ENCODE measurements at places on chromosomes 5 and 9.
A peak's percentile ranks its signal among the peaks of the same experiment; 100 is the strongest.

DNA sequence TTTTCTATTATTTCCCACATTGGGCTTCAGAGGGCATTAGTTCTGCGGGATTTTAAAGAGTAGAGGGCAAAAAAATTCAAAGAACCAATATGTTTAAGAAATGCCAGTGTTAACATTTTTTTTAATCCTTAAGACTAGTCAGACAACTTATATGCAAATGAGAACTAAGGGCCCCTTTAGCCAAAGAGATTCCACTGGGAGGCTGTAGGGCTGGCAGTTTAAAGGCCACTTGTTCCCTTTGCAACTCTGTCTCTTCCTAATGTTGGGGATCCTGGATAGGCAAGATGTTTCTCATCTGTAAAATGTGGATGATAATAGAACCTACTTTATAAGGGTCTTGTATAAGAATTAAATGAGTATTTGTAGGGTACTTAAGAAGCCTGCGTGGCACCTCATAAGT, 1395.9 kb downstream of the PTPRD start:
- DNase-seq: no peak

- no peak for DNase-seq
Measured at GRCh38 chr9:32969270-32969669, 32.2 kb downstream of the APTX start.

DNA sequence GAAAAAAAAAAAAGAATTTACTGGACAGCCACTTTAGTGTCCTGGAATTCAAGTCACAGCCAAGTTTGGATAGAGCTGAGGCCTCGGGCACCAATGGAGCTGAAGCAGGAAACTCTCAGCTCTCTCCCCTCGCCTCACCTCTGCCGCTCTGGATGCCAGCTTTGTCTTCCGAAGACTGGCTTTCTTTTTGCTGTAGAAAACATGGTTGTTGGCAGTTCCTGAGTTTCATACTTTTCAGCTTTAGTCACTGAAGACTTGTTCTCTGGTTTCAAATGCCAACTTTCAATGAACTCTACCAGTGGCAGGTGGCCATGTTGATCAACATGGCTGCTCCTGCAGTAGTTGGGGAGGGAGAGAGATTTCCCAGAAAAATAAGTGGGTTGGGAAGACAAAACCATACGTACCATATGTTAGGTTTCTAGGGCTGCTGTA, 142.2 kb downstream of the SNX18 start:
- no peak for DNase-seq

DNA sequence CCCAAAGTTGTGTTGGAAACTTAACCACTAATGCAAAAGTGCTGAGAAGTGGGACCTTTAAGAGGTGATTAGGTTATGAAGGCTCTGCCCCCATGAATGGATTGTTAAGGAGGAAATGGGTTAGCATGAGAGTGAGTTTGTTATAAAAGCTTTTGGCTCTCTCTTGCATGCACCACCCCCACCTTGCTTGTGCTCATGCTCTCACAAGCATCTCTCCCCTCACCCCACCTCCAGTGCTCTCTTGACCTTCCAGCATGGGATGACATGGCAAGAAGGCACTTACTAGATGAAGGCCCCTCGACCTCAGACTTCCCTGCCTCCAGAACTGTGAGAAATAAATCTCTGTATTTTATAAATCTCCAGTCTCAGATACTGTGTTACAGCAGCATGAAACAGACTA, 52.8 kb downstream of the RICTOR start:
- no peak for DNase-seq

DNA sequence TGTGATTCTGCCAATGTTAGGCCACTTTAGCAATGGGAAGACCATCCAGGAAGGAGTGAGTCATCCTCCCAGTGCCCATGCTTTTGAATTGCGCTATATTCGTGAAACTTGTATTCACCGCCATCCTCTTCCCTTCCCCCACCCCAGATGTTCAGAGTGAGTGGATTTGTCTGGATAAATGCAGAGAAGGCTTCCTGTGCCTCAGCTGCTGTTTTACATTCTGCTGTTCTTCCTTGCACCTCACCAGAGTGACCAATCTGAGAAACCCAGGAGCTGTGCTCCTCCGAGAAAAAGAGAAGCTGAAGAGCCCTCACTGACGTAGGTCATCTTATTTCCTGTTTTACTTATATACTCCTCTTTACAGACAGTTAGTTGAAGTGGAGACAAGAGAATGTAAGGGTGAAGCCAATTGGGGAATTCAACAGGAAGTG, 24.6 kb upstream of the SVEP1 start:
- no peak for DNase-seq

GRCh38 chr5:2193142-2193541, 310.4 kb upstream of the IRX4 start:
- DNase-seq: no peak

GRCh38 chr9:34179213-34180136, 632 bp downstream of the UBAP1 start:
- no peak for DNase-seq

DNA sequence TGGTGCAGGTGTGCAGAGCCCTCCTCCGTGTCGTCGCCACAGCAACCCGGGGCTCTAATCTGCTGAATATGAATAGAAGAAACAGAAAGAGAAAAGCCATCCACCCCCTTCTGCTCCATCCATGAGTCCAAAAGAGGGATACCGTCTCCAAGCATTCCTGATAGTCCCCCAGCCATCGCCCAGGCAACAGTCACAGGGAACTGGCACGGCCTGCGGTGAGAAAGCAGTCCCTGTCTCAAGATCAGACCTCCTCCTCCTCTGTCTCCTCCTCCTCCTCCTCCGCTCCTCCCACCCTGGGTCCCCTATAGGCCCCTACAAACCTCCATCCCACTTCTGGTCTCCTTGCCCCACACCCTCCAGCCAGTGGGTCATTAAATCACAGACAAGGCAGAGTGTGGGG, 308.1 kb upstream of the MPDZ start:
- DNase-seq: no peak

- DNase-seq: peak; percentile 28
Measured at GRCh38 chr9:75152416-75152815, 64.1 kb downstream of the OSTF1 start.

- no peak for DNase-seq
Measured at GRCh38 chr9:88011005-88011766, 36.9 kb upstream of the CDK20 start.

GRCh38 chr5:1298067-1298551, 3.2 kb upstream of the TERT start:
- no peak for DNase-seq

- no peak for DNase-seq
Measured at GRCh38 chr5:90987726-90988125, 395.4 kb downstream of the ARRDC3 start.

DNA sequence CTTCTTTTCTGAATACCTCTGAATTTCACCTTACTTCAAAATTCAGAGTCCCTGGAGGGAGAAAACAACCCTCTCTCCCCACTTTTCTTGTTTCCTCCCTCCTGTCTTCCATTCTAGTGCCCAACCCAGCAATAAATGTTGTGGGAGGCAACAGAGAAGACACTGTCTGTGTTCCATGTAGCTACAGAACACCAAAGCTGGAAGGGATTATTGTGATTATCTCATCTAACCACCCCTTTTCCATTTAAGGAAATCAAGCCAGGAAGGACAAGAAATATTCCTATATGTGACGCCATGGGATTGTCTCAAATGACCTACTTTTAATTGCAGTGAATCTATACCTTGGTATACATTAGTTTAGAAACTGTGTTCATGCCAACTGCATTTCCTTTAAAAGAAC, 476.6 kb upstream of the TNC start:
- DNase-seq: no peak

GRCh38 chr5:156199045-156199444, 127.9 kb upstream of the SGCD start:
- DNase-seq: no peak

- no peak for DNase-seq
Measured at GRCh38 chr5:166086568-166086967, 2204.9 kb upstream of the WWC1 start.

DNA sequence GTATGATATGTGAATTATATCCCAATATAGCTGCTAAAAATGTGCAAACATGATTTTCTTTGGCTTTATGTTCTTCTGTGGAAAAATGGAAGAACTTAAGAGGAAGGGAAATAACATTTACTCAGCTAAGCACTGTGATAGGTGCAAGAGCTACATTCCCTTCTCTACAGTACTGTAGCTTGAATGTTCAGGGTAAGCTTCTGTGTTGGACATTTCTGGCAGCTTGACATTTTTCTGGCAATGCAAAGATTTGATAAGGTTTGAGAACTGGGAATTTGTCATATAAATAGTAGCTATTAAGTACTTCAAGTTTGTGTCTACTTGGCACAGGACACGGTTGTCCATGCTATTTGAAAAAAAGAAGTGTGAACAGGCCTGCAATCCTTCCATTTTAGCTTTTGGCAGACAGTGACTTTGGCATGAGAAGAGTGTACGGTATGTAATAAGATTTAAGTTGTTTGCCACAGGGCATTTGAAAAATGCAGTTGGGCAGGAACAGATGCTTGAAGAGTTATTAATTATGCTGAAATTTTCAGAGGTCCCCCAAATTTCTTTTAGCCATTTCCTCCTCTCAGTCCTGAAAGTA, 77.6 kb downstream of the KIF4B start:
- DNase-seq: no peak

DNA sequence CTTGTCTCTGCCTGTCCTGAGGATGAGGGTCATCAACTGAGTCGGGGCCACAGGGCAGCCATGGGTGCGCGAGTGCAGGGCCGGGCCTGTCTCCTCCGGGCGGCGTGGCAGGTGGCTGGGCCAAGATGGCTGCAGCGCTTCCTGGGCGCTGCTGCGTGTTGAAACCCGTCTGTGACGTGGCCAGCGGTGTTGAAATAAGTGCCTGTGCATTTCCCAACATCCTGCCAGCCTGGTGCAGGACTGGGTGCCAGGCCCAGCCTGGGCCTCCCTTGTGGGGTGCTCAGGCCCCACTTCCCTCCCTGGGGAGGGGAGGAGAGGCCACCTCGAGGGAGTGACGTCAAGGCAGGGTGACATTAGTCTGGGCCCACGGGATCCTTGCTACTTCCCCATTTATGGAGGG, 45.5 kb downstream of the RXRA start:
- DNase-seq: no peak

DNA sequence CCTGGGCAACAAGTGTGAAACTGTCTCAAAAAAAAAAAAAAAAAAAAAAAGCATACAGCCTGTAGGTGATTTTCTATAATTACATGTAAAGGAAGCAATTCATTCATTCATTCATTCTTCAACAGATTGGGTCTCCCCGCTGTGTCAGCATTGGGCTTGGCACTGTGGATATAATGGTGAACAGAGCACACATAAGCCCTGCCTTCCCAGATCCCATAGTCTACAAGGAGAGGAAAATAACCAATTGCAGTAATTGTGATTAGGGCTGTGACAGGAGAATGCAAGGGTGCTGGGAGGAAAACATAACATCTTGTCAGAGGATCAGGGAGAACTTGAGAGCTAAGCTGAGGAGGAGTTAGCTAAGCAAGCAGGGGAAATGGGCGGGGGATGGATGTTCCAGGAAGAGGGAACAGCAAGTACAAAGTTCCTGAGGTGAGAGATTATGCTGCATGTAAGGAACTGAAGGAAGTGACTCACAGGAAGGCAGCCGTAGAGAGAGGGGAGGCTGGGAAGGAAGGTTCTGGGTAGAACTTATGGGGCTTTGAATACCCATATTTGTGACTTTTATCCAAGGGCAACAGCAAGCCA, 24.0 kb upstream of the KLF9 start:
- DNase-seq: no peak

All from stimulated activated CD8-positive, alpha-beta memory T cell treated with anti-CD3 and anti-CD28 coated beads, Interleukin-15, amount 100 ng/mL, for 4 hours (primary cell).